A549 treated with dexamethasone at 1 μM for 4 hours (cell line): ENCODE measurements at places on chromosomes 12 and 14. TPM values are rescaled to one million over a fixed set of nuclear protein-coding genes. Genes with fewer than 3 reads are reported as not detected.

The SLC39A5 gene
- 0.09 TPM in 1 of 5 replicates, not detected in the others for total RNA-seq

The NANOG gene
- total RNA-seq, result 0.05 to 0.08 TPM (median 0.06 TPM) in 4 of 5 replicates, not detected in the other

The TAS2R9 gene
- total RNA-seq, result not detected in 5 replicates

The GLRX5 gene
- total RNA-seq, result 54.7 to 83.2 TPM (median 74.6 TPM) in 5 replicates

The TNFAIP2 gene
- 215 to 308 TPM (median 294 TPM) in 5 replicates for total RNA-seq

The INHBC gene
- total RNA-seq, result not detected in 5 replicates

The C12orf57 gene
- 252 to 292 TPM (median 272 TPM) in 5 replicates for total RNA-seq

The CLEC12A gene
- not detected in 5 replicates for total RNA-seq

The RNASE1 gene
- 0.15 to 0.45 TPM (median 0.30 TPM) in 5 replicates for total RNA-seq

The INSM2 gene
- 0.02 to 0.05 TPM (median 0.04 TPM) in 5 replicates for total RNA-seq

The TAS2R20 gene
- 0.06 to 0.12 TPM (median 0.11 TPM) in 3 of 5 replicates, not detected in the others for total RNA-seq

The TSPAN11 gene
- 0.06 to 0.15 TPM (median 0.13 TPM) in 5 replicates for total RNA-seq

The CDC42BPB gene
- total RNA-seq, result 64.8 to 92.3 TPM (median 85.7 TPM) in 5 replicates

The GPR84 gene
- 0.05 to 0.13 TPM (median 0.09 TPM) in 3 of 5 replicates, not detected in the others for total RNA-seq

The CARMIL3 gene
- total RNA-seq, result 0.29 to 0.86 TPM (median 0.53 TPM) in 5 replicates

The SSTR1 gene
- total RNA-seq, result 0.03 TPM in 1 of 5 replicates, not detected in the others
